ENCODE measurements at places on chromosomes 2 and 18.

DNA sequence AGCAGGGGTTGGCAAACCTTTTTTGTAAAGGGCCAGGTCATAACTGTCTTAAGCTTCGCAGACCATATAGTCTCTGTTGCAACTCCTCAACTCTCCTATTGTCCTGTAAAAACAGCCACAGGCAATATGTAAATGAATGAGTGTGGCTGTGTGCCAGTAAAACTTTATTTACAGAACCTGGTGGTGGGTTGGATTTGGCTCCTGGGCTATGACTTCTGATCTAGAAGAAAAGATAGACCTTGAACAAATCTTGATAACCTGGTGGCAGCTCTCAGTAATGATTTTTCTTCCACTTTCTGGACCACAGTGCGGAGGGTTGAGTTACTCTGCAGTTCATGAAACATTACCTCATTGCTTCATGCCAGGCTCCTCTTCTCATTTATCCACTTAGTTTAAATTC lies 139.3 kb downstream of the MYCN start:
- DNase-seq, result no peak

- no peak for DNase-seq
Observed at GRCh38 chr2:207394812-207395534, 134.8 kb upstream of the CREB1 start.

DNA sequence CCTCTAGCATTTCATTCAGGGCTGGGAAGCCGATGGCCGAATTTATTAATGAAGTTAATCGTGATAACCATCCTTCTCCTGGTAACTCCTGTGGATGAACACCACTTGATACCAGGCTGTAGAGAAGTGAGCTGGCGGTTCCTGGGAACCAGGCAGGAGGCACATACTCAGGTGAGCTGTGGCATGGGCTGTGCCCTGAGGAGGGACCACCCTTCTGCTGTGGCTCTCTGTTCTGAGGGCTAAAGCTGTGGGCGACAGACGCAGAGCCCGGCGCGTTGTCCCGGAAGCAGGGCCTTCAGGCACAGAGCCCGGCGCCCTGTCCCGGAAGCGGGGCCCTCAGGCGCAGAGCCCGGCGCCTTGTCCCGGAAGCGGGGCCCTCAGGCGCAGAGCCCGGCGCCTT lies 462.3 kb upstream of the SALL3 start:
- no peak for DNase-seq

DNA sequence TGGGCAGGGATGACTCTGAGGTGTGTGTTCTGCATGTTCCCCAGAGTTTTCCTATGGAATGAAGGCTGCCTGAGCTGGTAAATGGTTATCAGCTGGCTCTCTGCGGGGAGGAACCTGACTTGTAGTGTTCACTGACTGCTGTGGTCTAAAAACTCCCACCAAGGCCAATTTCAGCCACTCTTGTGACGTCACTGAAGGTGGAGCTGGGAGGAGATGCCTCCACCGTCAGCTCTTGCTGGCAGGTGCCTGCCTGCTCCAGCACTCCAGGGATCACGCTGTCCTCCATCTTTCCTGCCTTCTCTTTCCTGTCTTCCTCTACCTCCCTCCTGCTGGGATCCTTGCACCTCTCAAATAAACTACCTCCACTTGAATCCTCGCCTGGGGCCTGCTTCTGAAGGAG lies 209.5 kb upstream of the HS6ST1 start:
- DNase-seq, result no peak

GRCh38 chr2:111671426-111672150 lies 212.4 kb downstream of the ANAPC1 start:
- no peak for DNase-seq

GRCh38 chr18:6498289-6498856 lies 83.7 kb upstream of the L3MBTL4 start:
- DNase-seq, result no peak

DNA sequence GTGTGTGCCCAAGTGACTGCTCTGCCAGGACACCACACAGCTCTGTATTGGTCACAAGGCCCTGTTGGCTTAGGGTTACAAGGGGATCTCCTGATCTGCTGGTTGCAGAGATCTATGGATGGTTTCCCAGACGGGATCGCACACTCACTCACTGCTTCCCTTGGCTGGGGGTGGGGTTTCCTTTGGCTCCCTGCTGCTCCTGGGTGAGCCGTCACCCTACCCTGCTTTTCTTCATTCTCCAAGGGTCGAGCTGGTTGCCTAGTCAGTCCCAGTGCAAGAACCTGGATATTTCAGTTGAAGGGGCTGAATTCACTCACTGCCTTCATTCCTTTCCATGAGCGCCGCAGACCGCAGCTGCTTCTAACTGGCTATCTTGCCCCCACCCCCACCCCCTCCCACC lies 56.3 kb downstream of the GTF3C3 start:
- no peak for DNase-seq

- DNase-seq, result no peak
Observed at GRCh38 chr2:223500709-223501108, 101.5 kb downstream of the SCG2 start.

GRCh38 chr2:82968358-82968757 lies 1490.7 kb downstream of the SUCLG1 start:
- DNase-seq, result no peak

- no peak for DNase-seq
Observed at GRCh38 chr2:223548194-223548593, 54.0 kb downstream of the SCG2 start.

DNA sequence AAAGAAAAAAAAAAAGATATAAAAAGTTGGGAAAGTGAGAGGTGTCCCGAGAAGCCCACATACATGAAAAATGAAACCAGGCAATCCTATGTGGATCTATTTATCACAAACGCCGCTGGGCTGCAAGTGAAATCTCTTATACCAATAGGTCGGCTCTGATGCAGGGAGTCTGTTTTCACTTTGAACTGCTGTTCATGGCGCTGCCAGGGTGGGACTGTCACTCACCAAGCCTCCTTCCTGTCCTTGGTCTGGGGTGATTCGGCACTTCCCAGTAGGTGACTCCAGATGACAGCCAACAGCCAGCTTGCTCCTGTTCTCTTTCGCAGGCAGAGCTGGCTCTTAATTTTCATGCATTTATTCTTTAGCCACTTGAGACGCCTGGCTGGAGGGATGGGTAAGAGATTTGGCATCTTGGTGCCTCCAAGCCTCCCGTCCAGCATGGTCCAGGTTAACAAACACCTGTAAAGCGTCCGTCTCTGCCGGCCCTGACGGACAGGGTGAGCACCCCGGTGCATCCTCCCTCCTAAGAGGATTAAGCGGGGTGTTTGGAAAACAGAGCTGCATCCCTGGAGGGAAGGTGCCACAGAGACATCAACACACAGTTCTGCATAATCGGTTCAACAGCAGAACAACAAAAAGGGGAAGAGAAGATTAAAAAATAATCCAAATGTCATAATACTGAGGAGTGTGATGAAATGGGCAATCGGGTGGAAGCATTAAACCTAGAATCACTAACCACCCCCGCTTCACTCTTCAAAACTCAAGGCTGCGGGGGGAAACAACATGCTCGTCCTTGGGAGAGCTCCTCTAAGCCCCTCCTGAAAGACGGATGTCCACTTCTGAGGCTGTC lies 58.7 kb downstream of the STEAP3 start:
- DNase-seq, result no peak

DNA sequence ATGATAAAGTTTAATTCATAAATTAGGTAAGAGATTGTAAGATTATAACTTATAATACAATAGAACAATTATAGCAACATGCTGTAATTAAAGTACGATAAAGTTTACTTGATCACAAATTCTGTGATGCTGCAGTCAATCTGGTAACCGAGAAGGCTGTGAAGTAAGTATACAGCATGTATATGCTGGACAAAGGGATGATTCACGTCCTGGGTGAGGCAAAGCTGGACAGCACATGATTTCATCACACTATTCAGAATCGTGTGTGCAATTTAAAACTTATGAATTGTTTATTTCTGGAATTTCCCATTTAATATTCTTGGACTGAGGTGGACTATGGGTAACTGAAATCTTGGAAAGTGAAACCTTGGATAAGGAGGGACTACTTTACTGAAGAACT lies 522.2 kb upstream of the CNTNAP5 start:
- DNase-seq, result no peak

DNA sequence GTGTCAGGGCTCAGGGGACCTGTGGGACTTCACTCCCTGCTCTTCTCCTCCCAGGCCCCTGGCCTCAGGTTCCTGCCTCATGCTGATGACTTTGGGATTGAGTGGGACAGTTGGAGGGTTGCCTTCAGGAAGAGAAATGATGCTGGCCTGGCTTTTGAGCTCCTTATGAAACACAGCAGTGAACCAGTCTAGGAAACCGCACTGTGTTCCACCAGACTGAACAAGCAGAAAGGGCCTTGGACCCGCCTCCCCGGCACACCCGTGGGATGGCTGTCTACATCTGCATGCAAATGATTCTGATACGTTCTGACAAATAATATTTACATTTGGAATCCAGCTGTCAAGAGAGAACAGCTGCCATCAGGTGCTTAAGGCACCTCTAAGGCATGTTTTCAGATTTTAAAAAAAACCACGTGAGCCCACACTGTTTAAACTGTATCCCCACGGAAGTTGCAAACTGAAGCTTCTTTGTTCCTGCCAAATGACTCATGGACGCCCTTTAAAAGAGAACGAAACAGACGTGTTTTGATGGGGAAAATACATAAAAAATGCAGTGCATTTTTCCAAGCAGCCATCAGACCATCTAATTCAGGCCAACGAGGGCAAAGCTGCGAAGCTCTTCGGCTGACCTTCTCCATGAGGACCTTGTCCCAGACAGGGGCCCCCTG lies 27.6 kb upstream of the ASAP2 start:
- no peak for DNase-seq

DNA sequence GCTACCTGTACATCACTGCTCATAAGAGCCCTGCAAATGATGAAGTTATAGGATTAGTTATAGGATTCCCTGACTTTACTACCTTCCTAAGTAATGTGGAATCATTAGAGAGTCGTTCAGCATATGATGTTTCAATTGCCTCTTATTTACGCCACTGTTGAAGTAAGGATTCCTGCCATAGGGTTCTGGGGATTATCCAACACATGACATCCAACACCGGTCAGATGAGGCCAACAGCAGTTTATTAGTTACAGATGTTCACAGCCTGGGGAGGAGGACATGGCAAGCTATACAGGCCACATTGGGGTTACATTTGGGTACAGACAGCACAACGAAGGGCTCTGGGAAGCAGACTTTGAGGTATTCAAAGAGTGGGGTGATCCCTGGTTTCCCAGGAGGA lies 134.1 kb upstream of the MC4R start:
- no peak for DNase-seq

DNA sequence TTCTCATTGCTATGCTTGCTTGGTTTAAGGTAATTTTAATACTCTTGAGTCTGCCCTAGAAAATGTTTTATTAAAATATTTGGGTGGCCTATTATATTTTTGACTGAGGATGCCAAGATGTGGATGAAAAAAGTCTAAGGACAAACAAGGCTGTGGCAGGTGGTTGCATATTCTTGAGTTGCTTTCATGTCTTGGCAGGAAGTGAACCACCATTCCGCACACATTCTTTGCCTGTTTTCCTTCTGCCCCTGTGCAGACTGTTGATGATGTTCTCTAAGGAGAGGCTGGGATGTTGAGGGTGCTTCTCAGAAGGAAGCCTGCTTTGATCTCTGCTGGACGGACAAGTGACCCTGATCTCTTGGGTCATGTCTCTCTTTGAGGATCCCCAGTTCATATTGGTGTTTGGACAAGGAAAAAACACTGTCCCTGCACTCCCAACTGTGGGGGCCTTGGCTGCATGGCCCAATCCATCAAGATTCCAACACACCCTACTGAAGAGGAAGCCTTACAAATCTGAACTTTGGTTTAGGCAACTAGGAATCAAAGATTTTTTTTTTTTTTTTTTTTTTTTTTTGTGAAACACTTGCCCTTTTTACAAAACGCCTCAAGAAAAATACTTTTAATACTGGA lies 45.0 kb upstream of the CD28 start:
- no peak for DNase-seq

- DNase-seq, result no peak
Observed at GRCh38 chr2:240134956-240135520, 1.1 kb downstream of the COPS9 start.

- DNase-seq, result no peak
Observed at GRCh38 chr2:186533717-186534116, 47.7 kb downstream of the ZC3H15 start.

GRCh38 chr2:120929829-120930228 lies 194.2 kb downstream of the GLI2 start:
- no peak for DNase-seq

GRCh38 chr2:74714691-74715080 lies 60.6 kb downstream of the SEMA4F start:
- DNase-seq, result no peak

GRCh38 chr2:240809276-240809675 lies 10.7 kb downstream of the KIF1A start:
- no peak for DNase-seq

DNA sequence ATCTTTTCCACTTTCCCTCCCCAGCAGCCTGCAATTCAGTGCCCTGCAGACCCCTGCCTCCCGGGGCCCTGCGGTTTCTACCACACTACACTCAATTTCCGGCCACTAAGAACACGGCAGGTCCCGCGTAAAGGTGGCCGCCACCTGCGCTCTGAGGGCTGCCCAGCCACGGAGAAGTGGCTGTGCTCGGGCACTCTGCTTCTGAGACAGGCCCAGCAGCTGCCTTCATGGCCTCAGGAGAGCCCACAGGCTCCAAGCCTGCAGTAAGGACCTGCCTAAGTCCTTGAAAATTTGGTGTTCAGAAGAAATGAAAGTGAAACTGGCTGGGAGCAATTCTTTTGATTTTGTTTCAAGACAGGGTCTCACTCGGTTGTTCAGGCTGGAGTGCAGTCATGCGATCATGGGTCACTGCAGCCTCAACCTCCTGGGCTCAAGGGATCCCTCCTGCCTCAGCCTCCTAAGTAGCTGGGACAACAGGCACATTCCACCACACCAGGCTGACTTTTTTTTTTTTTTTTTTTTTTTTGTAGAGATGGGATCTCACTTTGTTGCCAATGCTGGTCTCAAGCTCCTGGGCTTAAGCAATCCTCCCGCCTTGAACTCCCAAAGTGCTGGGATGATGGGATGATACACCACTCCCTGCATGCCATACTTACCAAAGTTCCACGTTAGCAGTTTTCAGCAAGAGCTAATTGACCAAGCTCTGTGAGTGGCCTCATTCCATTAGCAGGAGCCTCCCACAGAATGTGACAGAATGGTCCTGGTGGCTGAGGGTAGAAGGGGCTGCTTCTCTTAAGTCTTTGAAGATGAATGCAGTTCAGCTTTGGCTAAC lies 14.6 kb upstream of the ALPP start:
- DNase-seq, result no peak

GRCh38 chr2:120828066-120828465 lies 92.4 kb downstream of the GLI2 start:
- no peak for DNase-seq

- DNase-seq, result no peak
Observed at GRCh38 chr2:110852051-110852450, 119.7 kb downstream of the ACOXL start.

DNA sequence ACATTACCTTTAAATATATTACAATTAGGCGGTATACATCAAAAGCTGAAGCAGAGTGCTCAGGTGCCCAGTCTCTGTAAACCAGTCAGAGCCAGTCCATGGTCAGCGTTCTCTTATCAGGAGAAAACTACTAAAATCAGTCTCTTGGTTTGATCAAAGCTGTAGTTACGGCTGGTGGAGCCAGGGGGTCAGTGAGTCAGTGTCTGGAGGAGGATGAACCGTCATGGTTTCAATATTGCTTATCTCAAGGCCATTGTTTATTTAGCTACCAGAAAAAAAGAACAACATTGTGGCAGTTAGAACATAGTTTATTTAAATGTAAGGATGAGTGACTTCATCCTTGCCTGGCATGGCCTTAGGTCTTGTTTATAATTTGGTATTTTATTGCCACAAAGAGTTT lies 71.3 kb upstream of the NYAP2 start:
- DNase-seq, result no peak

Data from effector CD8-positive, alpha-beta T cell (primary cell).